ENCODE measurements at places on chromosomes 2 and 18.

DNA sequence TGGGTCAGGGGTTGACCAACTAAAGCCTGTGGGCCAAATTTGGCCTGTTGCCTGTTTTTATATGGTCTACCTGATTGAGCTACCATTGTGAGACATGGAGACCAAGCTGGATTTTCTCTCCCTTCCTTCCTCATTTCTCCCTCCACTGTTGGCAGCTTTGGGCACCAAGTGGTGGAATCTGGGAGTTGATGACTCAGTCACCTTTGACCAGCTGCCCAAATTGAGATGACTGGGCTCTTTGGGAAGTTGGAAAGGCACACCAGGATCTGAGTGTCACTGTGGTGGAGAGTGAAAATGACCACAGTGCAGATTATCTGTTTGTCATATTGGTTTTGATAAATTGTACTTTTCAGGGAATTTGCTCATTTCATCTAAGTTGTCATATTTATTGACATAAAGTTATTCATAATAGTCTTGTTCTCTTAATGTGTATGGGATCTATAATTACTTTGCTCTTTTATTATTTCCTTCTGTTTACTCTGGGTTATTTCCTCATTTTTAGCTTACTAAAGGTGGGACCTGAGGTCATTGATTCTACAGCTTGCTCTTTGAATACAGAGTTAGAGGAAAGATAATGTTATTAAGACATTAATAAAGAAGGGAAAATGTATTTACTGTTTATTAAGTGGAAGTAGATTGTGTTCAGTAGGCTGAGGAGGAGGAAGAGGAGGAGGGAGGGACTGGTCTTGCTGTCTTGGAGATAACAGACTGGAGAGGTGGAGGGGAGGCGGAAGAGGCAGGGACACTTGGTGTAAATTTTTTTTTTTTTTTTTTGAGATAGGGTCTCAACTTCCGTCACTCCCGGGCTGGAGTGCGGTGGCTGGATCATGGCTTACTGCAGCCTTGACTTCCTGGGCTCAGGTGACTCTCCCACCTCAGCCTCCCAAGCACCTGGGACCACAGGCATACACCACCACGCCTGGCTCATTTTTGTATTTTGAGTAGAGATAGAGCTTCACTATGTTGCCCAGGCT, 31.8 kb downstream of the AGFG1 start:
- DNase-seq: no peak

- DNase-seq: no peak
Observed at GRCh38 chr2:158507679-158508078, 50.9 kb downstream of the PKP4 start.

GRCh38 chr2:31483246-31483645, 68.7 kb upstream of the XDH start:
- DNase-seq: no peak

- no peak for DNase-seq
Observed at GRCh38 chr2:46983065-46983801, 67.6 kb upstream of the MCFD2 start.

Measured in SHP77 (cell line).